ENCODE measurements at places on chromosomes 6 and 20.

GRCh38 chr20:37463726-37464494 is 57.1 kb upstream of the NNAT start:
- no peak for DNase-seq

DNA sequence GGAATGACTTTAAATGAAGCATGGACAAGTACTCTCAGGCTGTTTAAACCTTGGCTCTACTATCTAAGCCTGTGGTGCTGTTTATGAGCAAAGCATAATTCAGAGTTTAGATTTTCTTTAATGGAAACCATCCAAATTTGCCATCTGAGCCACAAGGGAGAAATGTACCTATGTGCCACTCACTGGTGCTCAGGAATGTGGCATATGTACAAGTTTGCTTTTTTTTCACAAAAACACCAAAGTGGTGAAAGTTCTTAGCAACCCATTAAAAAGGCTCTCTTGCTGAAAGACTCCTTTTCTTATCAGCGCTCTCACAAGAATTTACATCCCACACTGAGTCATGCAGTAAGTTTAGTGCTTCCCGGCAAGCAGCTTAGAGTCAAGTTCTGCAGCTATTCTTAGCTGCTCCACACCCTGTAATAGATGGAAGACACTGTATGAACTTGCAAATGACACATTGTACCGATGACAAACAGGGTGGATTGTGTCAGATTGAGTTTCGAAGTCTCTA is 57.3 kb upstream of the MLIP start:
- DNase-seq, result no peak

- no peak for DNase-seq
These were observed 251.6 kb downstream of the LAMA2 start for GRCh38 chr6:129134535-129134934.

DNA sequence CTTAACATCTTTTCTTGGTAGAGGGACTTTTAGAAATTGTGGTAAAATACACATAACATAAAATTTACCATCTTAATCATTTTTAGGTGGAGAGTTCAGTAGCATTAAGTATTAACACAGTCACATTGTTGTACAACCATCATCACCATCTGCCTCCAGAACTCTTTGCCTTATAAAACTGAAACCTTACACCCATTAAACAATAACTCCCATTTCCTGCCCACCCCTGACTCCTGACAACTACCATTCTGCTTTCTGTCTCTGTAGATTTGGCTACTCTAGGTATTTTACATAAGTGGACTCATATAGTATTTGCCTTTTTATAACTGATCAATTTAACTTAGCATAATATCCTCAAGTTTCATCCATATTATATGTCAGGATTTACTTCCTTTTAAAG is 88.7 kb downstream of the ZHX3 start:
- no peak for DNase-seq

- DNase-seq, result no peak
These were observed 11.2 kb upstream of the PSMG4 start for GRCh38 chr6:3247255-3248146.

GRCh38 chr6:102149191-102149590 is 755.7 kb downstream of the GRIK2 start:
- DNase-seq, result no peak

DNA sequence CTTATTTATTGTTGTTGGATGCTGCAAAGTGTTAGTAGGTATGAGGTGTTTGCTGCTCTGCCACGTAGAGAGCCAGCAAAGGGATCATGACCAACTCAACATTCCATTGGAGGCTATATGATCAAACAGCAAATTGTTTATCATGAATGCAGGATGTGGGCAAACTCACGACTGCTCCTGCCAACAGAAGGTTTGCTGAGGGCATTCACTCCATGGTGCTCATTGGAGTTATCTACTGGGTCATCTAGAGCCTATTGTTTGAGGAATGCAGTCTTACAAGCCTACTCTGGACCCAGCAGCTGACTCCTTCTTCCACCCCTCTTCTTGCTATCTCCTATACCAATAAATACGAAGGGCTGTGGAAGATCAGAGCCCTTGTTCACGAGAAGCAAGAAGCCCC is 12.1 kb downstream of the MICB start:
- no peak for DNase-seq

GRCh38 chr6:45445364-45445748 is 67.6 kb upstream of the SUPT3H start:
- no peak for DNase-seq

DNA sequence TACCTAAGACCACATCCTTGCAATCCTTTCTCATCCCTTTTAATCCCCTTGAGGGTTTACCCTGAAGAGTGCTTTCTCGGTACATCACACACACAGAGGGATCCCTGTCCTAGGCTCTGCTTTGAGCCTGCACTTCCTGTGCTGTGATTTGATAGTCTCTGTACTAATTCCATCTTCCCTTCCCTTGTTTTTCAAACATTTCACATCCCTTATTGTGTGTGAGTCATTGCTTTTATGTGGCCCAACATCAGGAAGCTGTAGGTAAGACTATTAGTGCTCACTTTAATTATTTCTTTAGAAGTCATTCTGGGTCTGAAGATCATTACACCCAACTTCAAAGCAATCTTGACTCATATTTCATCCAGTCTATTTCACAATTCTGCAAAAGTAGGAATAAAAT is 57.2 kb upstream of the ANKEF1 start:
- DNase-seq, result no peak
